ENCODE measurements at places on chromosomes 11 and 22.
A peak's percentile ranks its signal among the peaks of the same experiment; 100 is the strongest.

GRCh38 chr11:33064033-33064825 lies 24.9 kb downstream of the TCP11L1 start:
- DNase-seq: no peak

DNA sequence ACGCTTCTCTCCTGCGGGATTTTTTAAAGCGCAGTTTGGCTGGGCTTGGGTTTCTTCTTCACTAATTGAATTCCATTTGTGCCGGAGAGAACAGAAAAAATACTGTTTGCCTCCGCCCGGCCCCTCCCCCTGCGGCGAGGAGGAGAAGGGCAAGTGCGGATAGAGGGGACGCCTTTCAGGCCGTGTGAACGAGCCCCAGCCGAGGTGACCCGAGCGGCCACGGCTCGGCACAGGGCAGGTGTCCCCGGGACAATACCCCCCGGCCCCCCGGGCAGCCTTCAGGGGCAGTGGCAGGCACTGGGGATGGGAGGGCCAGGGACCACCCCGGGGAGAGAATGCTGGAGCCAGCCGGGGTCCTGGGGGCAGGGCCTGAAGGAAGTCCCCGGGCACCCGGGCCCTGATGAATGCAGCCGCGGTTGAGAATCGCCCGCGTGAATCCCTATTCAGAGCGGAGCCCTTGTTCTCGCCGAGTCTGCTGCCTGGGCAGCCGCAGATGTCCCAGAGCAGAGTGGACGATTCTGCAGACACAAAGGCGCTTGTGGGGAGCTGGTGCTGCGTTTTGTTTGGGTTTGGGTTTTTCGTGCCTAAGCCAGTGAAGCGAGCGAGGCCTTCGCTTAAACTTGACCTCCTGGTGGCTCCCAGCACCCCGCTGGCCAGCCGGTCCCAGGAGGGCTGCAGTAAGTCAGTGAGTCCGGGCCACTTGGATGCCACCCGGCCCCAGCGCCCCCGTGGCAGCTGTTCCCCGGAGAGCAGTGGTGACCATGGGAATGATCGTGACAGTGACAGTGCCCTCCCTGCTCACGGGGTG lies 96.0 kb downstream of the WNT7B start:
- DNase-seq: peak; percentile 40

DNA sequence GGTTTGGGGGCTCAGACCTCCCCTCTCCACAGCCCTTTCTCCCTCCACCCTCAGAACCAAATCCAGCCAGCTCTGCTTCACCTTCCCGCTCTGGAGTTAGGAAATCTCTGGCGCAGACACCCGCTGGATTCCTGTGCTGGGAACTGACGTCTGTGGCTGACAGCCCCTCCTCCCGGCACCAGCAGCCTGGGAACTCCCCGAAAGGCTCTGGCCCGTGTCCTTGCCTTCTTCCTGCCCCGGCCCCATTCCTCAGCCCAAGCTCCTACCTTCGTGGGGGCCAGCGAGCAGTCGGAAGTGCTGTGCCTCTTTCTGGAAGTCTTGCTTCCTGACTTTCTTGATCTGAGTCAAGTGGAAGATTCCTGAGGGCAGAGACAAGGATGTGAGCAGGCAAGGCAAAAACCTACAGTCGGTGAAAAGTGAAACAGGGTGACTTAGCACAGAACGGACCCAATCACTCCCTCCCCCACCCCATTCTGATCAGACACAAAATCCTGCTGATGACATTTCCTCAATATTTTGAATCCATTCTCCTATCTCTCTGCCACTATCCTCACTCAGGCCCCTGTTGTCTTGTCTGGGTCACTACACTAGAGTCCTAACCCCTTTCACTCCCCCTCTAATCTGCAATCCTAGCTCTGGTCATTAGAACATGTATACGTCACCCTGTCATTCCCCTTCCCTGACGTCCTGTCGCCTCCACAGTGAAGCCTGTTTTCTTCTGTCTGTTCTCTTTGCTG lies 34.1 kb downstream of the CHRDL2 start:
- peak; percentile 80 for DNase-seq

GRCh38 chr11:5737091-5737490 lies 843 bp downstream of the OR56B1 start:
- DNase-seq: no peak

DNA sequence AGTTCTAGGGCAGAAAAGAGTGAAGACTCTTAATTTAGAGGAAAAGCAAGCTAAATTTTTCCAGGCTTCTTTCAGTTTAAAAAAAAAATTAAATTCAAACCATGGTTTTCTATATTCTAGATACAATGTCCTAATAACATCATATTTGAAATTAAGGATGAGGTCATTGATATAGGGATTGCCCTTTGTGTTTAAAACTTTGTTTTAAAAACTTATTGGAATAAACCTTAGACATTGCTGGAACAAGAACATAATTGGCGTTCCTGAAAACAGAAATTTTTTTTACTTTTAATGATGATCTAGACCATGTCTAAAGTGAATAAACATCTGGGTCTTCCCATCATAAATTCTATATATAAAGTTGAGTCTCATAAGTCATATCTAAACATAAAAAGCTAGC lies 859.4 kb upstream of the CHORDC1 start:
- DNase-seq: no peak

DNA sequence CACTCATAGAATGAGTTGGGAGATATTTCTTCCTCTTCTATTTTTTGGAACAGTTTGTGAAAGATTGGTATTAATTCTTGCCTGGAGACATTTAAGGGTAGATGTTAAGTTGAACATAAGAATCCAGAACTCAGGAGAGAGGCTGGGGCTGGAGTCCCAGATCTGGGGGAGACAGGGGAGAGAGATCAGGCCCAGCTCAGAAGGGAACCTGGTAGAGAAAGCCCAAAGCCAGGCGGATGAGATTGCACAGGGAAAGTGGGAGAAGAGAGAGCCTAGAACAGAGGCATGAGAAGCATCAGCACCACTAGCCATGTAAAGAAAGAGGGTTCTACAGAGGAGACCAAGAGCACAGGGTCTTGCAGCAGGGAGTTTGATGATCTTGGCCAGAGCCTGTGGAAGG lies 13.0 kb upstream of the GNAZ start:
- peak; percentile 13 for DNase-seq

- DNase-seq: no peak
Observed at GRCh38 chr11:32870676-32871075, 21.9 kb upstream of the QSER1 start.

GRCh38 chr11:86991341-86991740 lies 36.1 kb upstream of the FZD4 start:
- no peak for DNase-seq

GRCh38 chr22:20940186-20940651 lies 23.0 kb downstream of the CRKL start:
- no peak for DNase-seq

GRCh38 chr11:132064987-132065620 lies 694.7 kb downstream of the NTM start:
- DNase-seq: no peak

GRCh38 chr11:35892166-35892565 lies 51.7 kb upstream of the LDLRAD3 start:
- DNase-seq: no peak

- DNase-seq: no peak
Observed at GRCh38 chr11:3989276-3989920, 105.2 kb upstream of the RRM1 start.

GRCh38 chr11:114102993-114103896 lies 43.7 kb downstream of the ZBTB16 start:
- DNase-seq: no peak

DNA sequence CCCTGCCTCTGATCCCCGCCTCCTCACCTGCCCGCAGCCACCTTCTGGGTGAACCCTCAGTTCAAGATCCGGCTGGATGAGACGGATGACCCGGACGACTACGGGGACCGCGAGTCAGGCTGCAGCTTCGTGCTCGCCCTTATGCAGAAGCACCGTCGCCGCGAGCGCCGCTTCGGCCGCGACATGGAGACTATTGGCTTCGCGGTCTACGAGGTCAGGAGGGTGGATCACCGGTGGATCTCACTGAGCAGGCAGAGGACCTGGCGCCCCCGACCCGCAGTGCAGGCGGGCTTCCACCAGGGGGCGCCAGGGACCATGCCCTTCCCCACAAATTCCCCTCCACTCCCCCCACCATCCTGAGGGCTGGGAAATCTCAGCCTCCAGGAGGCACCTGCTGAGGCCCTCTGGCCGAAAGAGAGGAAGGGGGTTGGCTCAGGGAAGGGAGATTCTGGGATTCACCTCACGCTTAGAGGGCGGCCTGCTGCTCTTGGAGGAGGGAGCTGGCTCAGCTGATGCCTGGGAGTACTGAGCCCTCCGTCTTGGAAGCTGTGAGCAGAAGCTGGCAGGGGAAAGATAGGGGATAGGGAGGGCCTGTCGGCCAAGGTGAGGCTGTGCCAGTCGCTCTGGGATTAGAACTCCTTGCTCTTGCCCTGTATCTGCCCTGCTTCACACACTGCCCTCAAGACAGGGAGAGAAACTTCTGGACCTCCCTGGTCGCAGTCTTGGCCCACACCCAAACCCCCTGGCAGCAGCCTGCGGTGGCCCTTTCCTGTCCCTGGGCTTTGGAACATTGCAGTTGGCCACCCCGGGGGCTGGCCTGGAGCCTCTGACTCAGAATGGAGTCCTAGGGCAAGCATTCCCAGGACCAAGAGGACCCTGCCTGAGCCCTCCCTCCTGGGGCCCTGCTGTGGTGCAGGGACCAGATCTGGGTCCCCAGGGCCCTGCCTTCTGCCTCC lies 23.2 kb downstream of the CAPN1 start:
- DNase-seq: no peak

- no peak for DNase-seq
Observed at GRCh38 chr11:396511-396947, 2.5 kb downstream of the PKP3 start.

- DNase-seq: no peak
Observed at GRCh38 chr22:50683994-50684371, 11.4 kb downstream of the SHANK3 start.
